T-helper 2 cell (primary cell): ENCODE measurements at places on chromosomes 3 and 15.

DNA sequence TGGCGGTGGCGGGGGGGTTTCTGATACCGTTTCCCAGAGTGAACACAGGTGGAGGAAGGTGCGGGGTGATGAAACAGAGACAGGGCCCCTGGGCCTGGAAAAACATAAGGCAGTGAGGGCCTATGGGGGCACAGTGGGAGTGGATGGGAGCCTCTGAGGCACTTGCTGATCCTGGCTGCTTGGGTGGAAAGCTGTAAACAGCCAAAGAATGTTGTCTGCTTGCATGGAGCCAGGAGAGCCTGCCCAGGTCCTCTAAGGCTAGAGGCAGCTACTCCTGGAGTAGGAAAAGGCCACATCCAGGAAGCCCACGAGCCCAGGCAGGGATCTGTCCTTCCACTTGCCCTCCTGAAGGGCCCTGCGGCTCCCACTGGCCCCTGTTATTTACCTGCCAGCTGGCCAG is 2.9 kb upstream of the SEMA3B start:
- DNase-seq, result no peak

- no peak for DNase-seq
Measured at GRCh38 chr15:91919014-91919534, 65.6 kb downstream of the SLCO3A1 start.

DNA sequence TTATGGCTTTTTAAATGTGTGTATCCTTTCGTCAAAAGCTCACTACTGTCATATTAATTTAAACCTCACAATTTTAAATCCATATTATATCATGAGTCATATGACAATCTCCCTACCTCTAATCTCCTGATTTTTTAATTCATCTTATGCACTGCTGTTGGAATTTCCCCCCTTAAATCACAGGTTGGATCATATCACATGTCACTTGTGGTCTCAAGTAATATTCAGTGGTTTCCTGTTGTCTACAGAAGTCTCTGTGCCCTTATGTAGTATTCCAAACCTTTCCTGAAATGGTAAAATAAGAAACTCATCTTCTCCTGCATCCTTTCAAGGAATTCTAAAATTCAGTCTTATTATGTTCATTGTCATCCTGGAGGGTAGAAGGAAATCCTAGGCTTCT is 116.0 kb upstream of the CBLB start:
- DNase-seq, result no peak

DNA sequence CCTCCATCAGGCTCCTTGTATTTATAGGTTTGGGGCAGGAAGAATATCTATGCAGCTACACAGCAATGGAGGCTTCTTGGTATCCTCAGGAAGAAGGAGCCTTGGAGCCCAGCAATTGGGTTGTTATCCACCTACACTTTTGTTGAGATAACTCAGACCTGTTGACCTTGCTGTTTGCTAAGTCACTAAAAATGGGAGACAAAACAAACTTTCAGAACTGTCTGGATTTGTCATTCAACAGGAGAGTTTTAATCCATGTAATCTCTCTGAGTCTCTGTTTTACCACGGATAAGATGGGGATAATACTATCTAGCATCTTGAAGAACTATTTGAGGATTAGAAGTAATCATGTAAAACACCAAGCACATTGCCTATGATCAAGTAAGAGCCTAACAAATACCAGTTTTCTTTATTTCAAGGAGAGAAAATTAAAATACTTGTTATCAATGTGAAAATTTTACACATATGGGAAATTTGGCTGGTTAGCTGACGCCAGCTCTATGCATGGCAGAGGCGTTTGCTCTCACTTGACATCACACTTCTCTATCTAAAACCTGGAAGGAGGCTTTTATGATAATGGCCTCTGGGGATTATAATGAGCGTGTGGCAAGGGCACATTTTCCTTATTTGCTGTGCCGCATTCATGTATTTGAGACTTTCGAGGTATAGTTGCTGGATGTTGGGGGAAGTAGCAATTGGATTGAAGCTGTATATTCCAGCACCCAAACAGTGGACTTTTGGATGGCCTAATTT is 215.6 kb downstream of the PDCD6IP start:
- no peak for DNase-seq

DNA sequence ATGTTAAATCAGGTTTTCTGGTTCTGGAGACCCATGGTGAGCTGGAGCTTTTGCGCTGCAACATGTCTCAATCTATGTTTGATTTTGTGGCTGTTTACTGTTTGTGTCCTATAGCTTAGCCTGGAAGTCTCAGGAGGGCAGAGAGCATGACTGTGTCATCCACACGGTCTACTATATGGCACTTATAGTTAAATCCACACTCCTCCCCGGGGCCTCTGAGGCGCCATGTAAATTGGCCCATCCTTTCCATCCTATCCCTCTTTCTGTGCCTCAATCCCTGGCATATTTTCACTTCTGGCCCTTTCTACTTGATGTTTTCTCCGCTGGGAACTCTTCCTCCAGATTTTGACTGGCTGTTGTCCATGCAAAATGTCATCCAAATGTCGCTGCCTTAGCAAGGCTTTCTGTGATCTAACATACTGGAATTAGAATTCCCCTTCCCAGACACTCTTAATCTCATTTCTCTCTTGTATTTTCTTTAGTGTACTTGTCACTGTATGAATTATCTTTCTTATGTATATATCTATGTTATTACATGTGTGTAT is 560.8 kb upstream of the RGMA start:
- no peak for DNase-seq

DNA sequence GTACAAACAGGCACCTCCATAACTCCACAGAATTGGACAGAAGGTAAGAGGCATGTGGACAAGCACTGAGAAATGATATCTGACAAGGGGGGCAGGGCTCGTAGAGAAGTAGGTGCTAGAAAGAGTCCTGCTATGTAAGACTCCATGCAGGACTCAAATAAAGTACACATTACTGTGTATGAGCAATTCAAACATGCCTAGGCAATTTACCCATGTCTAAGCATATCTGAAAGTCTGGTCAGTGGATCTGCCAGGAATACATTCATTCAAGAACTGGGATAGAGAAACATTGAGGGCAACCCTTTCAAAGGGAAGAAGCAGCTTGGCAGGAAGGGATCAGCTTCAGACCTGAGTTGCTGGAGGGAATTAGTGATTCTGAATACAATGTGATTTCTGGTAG is 174.1 kb upstream of the MCTP2 start:
- DNase-seq, result no peak

GRCh38 chr3:39110041-39110639 is 2.7 kb downstream of the TTC21A start:
- DNase-seq, result no peak

DNA sequence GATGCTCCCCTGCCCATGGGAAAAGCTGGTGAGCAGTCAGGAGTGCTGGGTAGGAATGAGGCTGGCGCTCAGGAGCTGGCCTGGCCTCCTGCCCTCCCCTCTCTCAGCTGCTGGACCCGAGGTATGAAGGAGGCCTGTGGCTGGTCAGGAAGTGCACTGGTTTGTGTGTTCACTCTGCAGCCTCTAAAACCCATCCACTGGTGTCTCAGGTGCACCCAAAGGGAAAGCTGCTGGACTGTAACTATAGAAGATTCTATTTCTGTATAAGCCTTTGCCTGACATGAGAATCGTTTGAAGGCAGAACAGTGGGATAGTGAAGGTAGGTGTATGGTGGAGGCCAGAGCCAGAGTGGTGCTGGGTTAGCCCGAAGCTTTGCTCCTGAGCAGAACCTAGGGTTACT is 5.7 kb upstream of the CPNE9 start:
- DNase-seq, result no peak

DNA sequence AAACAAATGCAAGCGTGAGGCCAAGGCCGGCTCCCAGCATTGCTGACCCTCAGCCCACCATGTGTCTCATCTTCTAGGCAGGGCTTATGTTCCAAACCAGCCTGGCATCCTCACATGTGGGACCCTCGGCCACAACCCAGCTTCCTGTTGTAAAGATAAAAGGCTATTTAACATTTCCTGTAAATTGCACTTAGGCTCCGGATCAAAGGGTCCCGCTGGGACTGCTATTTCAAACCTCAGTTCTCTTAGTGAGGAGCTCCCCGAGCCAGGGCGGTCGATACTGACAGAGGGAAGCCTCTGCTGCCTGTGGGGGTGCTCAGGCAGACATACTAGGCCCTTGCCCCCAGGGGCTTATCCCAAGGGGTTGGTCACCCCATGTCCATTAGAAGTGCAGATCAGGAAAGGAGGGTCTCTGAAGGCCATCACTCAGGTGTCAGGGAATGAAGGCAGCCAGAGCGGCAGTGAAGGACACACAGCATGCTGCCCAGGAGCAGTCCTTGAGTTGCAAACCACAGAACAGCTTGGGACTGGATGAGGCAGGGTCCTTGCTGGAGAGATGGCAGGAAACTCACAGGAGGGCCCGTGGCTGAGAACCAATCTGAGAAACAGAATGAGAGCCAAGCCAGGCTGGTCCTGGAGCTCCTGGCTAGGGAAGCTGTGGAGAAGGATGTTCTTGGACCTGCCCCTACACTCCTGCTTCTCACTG is 239.9 kb downstream of the TLE3 start:
- no peak for DNase-seq

DNA sequence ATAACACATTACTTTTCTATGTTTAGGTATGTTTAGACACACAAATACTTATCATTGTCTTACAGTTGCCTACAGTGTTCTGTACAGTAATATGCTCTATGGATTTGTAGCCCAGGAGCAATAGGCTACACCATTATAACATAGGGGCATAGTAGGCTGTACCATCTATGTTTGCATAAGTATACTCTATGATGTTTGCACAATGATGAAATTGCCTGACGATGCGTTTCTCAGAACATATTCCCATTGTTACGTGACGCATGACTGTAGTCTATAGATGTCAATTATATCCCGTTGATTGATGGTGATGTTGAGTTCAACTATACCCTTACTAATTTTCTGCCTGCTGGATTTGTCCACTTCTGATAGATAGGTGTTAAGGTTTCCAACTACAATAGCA is 139.4 kb upstream of the PFN2 start:
- no peak for DNase-seq

DNA sequence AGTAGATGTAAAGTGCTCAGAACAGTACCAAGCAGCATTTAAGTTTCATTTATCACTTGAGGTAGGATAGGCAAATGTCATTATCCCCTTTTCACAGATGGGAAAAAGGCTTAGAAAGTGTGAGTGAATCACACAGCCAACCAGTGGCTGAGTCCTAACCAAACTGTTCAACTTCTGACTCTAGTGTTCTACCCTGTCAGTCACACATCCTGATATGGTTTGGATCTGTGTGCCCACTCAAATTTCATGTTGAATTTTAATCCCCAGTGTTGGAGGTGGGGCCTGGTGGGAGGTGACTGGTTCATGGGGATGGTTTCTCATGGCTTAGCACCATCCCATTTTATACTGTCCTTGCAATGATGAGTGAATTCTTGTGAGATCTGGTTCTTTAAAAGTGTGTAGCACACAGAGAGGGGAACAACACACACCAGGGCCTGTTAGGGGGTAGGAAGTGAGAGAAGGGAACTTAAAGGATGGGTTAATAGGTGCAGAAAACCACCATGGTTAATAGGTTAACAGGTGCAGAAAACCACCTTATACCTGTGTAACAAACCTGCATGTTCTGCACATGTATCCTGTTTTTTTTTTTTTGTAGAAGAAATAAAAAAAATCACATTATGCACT is 304.7 kb downstream of the SUCLG2 start:
- DNase-seq, result no peak

DNA sequence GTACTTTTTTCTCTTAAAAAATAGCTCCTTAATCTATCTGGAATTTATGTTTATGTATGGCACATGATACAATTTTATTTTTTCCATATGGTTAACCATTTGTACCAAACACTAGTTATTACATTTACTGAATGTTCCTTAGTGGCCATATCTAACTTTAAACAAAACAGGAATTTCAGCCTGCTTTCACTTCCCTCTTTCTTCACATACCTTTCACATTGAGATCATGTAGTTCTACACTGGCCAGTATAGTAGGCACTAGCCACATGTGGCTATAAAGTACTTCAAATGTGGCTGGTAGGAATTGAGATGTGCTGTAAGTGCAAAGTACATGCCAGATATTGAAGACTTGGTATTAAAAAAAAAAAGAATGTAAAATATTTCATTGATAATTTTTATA is 4.7 kb upstream of the RYK start:
- DNase-seq, result no peak

- DNase-seq, result no peak
Measured at GRCh38 chr3:111796566-111796965, 62.5 kb upstream of the PHLDB2 start.

DNA sequence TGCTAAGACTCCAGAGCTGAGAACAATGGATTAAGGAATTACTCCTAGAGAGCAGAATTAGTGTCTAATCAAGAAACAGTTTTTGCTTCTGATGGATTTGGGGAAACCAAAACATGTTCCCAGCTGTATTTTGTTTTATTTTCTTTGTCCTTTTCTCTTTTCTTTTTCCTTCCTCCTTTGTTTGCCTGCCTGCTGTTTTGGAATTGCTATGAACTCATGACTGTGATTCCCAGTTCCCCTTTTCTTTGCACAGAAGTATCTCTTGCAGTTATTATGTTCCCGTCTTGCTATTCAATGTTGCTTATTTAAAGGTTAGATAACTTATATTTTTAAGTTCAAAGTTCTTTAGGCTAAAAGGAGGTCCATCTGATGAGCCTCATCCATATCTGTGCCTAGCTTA is 77.0 kb upstream of the GBE1 start:
- DNase-seq, result no peak

DNA sequence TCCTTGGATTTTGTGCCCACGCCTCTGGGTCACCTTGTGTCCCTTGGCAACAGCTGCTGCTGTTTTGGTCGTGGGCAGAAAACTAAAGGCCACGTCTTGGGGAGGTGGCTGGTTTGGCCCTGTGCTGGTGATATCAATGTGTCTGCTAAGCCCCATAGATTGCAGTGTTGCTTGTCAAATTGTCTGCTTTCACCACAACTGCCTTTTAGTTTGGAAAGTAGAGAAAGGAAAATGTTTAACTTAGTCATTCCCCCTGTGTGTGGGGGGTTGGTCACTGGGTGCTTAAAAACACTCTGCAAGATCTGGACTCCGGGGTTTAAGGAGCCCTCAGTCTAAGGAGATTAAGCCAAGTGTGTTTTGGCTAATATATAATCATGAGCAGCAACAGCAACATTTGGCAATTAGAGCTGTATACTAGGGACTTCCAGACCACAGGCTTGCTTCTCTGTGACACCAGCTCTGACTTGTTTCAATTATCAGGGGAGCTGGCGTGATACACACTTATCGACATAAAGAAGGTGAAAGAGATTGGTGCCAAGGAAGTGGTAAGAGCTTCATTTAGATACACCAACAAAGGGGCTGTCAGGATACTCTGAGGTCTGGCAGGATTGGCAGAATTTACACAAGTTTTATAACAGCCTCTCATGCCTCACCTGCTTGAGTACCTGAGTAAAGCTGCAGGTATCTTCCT is 3.5 kb downstream of the SMAD3 start:
- no peak for DNase-seq

GRCh38 chr3:23668430-23668904 is 137.3 kb upstream of the UBE2E1 start:
- DNase-seq, result no peak

- no peak for DNase-seq
Measured at GRCh38 chr15:80591471-80591870, 103.6 kb upstream of the ABHD17C start.

DNA sequence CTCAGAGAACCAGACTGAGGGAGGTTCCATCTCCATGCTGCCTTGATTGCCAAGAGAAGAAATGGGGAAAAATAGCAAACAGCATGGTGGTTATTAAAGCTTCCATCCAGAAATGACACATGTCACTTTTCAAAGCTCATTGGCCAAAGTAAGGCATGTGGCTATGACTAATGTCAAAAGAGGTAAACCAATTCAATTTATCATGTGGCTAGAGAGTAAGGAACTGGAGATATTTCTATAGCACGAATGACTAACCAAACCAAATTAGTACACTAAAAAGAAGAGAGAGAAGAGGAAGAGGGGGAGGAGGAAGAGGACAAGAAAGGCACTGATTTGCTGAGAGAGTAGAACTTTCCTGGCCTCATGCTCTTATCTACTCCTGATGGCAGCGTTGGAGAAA is 115.2 kb upstream of the SLC6A11 start:
- DNase-seq, result no peak
